Psoas muscle (tissue), 8 donors: ENCODE measurements at places on chromosomes 1 and 21. TPM values are rescaled to one million over a fixed set of nuclear protein-coding genes. Genes with fewer than 3 reads are reported as not detected.

DFFB gene
- polyA plus RNA-seq, result 1.9 TPM

PFKFB2 gene
- 15.4 TPM for polyA plus RNA-seq

DNA sequence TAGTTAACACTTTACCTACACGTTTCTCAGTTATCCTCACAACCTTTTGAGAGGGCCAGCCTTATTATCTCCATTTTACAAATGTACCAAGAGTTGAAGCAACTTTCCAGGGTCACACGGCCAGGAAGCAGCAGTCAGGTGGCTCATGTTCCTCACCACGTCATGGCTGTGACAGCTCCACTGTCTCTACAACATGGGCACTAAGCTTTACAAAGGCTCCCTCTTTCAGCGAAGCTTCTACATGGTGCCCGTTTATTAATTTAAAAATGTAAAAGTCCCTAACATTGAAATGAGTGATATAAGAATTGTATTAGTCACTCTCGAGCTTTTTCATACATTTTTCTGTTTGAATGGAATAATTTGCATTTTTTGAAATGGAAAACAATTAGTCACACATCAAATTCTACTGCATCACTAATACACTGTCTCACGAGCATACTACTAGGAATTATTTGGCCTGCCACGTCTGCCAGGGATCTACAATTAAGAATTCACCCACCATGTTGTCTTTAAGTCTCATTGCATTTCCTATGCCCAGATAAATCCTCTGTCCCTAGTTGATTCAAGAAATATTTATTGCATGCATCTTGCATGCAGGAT lies 28.4 kb upstream of the LIN9 start:
- no peak overlapping the region for H3K27ac ChIP-seq
- H3K27me3 ChIP-seq, result no peaks in the 10 kb centered on the region
- H3K36me3 ChIP-seq, result no peaks in the 10 kb centered on the region
- H3K4me1 ChIP-seq, result no peaks in the 10 kb centered on the region
- DNase-seq, result no peak

- H3K4me3 ChIP-seq, result no peak overlapping the region
- H3K27me3 ChIP-seq, result no peaks in the 10 kb centered on the region
- H3K4me1 ChIP-seq, result peaks cover 51% of the 10 kb centered on the region
- H3K27ac ChIP-seq, result peak overlapping the region; percentile 76
Observed at GRCh38 chr1:162903246-162903645, 42.3 kb upstream of the CCDC190 start.

DNA sequence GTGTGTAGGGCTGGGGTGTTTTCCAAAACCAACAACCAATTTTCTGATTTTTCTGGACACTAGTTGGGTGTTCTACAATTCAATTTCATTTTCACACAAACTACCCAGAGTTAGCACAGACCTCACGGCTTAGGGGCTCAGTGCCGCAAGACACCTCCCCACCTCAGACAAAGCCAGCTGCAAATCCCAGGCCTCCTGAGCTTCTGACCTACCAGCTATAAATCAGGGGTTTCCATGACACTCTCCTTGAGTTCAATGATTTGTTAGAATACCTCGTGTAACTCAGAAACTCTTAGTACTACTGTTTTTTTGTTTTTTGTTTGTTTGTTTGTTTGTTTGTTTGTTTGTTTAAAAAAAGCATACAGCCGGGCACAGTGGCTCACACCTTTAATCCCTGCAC lies 28.7 kb upstream of the FAM89A start:
- no peaks in the 10 kb centered on the region for H3K36me3 ChIP-seq
- no peak overlapping the region for H3K4me3 ChIP-seq
- DNase-seq, result no peak

- no peaks in the 10 kb centered on the region for H3K27me3 ChIP-seq
- no peak for DNase-seq
- no peak overlapping the region for H3K27ac ChIP-seq
- no peaks in the 10 kb centered on the region for H3K4me1 ChIP-seq
- no peak overlapping the region for H3K4me3 ChIP-seq
- H3K36me3 ChIP-seq, result no peaks in the 10 kb centered on the region
Observed at GRCh38 chr1:111542187-111542586, 38.8 kb upstream of the ADORA3 start.

SERTAD4 gene
- polyA plus RNA-seq, result 0.12 TPM

DNA sequence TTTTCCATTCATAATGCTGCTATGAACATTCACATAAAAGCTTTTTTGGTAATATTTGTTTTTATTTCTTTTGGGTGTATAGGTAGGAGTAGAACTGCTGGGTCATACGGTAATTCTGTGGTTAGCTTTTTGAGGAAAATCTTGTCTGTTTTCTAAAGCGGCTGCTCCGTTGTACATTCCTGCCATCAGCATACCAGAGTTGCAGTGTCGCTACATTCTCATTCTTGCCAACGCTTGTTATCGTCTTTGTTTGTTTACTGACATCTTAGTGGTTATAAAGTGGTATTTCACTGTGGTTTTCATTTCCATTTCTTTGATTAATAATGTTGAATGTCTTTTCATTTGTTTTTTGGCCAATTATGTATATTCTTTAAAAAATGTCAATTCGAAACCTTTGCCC lies 469.8 kb upstream of the ZP4 start:
- no peaks in the 10 kb centered on the region for H3K36me3 ChIP-seq
- no peaks in the 10 kb centered on the region for H3K4me1 ChIP-seq
- H3K27me3 ChIP-seq, result no peaks in the 10 kb centered on the region
- no peak for DNase-seq
- H3K27ac ChIP-seq, result no peak overlapping the region

GRCh38 chr1:77218477-77219165 lies 609 bp downstream of the PIGK start:
- H3K4me1 ChIP-seq, result peaks cover 18% of the 10 kb centered on the region
- H3K27ac ChIP-seq, result peak overlapping the region; percentile 89
- H3K27me3 ChIP-seq, result no peaks in the 10 kb centered on the region
- no peak for DNase-seq
- peak overlapping the region; percentile 88 for H3K4me3 ChIP-seq
- H3K36me3 ChIP-seq, result peaks cover 11% of the 10 kb centered on the region

NBPF1 gene
- polyA plus RNA-seq, result 2.4 TPM

LIPI gene
- polyA plus RNA-seq, result not detected

DNA sequence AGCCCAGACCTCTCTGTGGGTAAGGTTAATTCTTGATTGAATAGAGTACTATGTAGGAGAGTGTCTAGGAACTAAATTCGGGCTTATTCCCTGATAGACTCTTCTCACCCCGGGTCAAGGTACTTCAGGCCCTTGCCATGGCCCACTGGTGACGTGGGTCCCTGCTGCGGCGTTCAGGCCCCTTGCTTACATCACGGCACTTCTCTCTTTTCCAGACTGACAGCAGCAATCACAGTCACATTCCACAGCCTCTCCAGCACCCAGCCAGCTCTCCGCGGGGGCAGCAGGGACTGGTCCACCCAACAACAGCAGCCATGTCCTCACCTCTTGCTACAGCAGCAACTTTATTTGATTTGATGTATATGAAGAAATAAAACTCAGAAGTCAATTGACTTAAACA lies 401.2 kb upstream of the VAMP3 start:
- no peaks in the 10 kb centered on the region for H3K36me3 ChIP-seq
- H3K27me3 ChIP-seq, result peaks cover 2% of the 10 kb centered on the region
- H3K4me3 ChIP-seq, result no peak overlapping the region
- no peak for DNase-seq
- peaks cover 6% of the 10 kb centered on the region for H3K4me1 ChIP-seq

- DNase-seq, result no peak
- no peaks in the 10 kb centered on the region for H3K4me1 ChIP-seq
- no peak overlapping the region for H3K4me3 ChIP-seq
- H3K27me3 ChIP-seq, result no peaks in the 10 kb centered on the region
- no peak overlapping the region for H3K27ac ChIP-seq
Observed at GRCh38 chr1:245604979-245605378, 450.2 kb downstream of the KIF26B start.

PRPF38B gene
- polyA plus RNA-seq, result 14.2 TPM

- H3K27ac ChIP-seq, result no peak overlapping the region
- no peak for DNase-seq
- H3K27me3 ChIP-seq, result no peaks in the 10 kb centered on the region
- H3K4me3 ChIP-seq, result no peak overlapping the region
Observed at GRCh38 chr21:14739590-14739989, 193.5 kb upstream of the SAMSN1 start.

MMP23B gene
- polyA plus RNA-seq, result 0.25 TPM

DNA sequence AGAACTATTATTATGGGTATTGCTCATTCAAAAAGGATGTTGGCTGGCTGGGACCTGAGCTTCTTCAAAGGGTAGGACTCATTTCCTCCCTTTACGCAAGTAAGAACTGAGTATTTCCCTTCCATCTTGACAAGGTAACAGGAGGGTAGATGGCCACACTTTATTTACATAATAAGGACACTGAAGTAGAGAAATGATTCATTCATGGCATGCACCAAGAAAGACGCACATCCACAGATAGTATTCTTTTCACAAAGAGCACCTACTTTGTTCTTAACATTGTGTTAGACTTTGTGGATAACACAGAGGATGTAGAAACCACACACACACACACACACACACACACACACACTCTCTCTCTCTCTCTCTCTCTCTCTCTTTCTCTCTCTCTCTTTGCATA lies 82.9 kb downstream of the FAM78B start:
- H3K27me3 ChIP-seq, result no peaks in the 10 kb centered on the region
- no peaks in the 10 kb centered on the region for H3K4me1 ChIP-seq
- H3K4me3 ChIP-seq, result no peak overlapping the region
- no peaks in the 10 kb centered on the region for H3K36me3 ChIP-seq
- H3K27ac ChIP-seq, result no peak overlapping the region
- no peak for DNase-seq

GRCh38 chr1:38025664-38026063 lies 13.1 kb downstream of the UTP11 start:
- H3K4me3 ChIP-seq, result no peak overlapping the region
- no peaks in the 10 kb centered on the region for H3K27me3 ChIP-seq
- peak overlapping the region; percentile 70 for H3K27ac ChIP-seq
- peaks cover 93% of the 10 kb centered on the region for H3K4me1 ChIP-seq
- DNase-seq, result no peak

- H3K27me3 ChIP-seq, result no peaks in the 10 kb centered on the region
Observed at GRCh38 chr1:36106269-36106668, 17.6 kb downstream of the ADPRS start.

DNA sequence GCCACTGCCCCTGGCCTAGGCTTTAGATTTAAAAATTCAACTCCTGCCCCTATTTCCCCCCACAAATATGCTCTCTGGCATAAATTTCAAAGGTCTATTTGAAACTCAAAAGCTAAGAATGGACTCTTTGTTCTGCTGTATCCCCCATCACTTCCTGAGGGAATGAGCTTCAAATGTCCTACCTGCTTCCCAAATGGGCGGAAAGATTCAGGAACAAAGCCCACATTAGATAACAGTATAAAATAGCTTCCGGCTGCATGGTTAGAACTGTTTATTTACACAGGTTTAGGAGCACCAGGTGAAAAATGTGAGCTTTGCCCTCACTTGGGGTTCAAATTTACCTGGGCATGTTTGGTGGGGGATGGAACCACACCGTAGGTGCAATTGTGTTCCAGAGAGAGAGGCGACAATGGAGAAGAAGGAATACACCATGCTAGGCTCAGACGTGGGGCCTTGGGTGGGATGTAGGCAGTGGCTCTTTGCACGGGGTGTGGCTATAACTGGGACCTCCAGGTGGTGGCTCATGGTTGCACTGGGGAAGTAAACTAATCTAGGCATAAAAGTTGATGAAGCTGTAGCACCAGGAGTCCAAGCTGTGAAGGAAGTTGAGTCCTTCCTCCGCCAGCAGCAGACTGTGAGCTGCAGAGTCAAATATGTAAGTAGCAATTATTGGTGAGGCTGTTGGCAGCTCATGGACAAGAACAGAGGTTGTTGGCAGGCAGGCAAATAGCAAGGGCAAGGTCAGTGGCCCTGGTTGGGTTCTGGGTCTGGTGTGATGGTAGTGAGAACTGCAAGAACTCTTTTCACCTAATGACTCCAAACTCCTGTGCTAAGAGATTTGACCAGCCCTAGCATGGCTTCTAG lies 41.5 kb upstream of the SRSF10 start:
- H3K4me3 ChIP-seq, result no peak overlapping the region
- peak overlapping the region; percentile 76 for H3K27ac ChIP-seq
- no peak for DNase-seq
- peaks cover 44% of the 10 kb centered on the region for H3K4me1 ChIP-seq

RHBG gene
- polyA plus RNA-seq, result not detected

- no peak overlapping the region for H3K4me3 ChIP-seq
- no peaks in the 10 kb centered on the region for H3K27me3 ChIP-seq
- H3K27ac ChIP-seq, result no peak overlapping the region
- H3K4me1 ChIP-seq, result no peaks in the 10 kb centered on the region
Observed at GRCh38 chr1:185338719-185339622, 21.9 kb upstream of the IVNS1ABP start.

DNA sequence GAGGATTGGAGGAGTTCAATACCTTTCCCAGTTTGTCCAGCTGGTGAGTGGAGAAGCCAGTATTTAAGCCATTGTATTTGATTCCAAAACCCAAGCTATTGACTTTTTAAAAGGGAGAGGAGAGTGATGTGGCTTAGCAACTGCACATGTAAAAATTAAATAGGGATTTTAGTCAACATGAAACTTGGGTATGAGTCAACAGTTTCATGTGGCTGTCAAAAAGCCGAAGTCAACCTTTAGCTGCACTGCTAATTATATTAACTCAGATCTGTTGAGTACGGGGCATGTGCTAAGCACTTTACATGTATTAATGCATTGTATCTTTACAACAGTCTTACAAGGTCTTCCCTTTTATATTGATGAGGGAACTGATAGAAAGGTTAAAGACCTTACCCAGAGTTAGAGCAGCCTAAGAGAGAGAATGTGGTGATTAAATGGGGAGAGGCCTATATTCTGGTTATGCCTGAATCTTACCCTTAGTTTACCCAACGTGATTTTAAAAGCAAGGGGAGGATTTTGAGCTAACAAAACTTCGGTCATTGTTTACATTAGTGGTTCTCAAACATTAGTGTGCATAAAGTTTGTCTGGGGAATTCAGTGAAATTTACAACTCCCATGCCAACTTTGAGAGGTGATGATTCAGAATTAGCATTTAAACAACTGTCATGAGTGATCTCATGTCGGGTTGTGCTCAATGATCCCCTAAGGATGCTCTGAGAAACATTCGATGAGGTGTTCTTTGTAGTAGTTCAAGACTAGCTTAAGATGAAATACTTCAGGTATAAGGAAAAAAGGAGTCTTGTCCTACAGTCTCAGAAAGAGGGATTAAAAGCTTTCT lies 6.9 kb upstream of the SLC35F3 start:
- H3K27me3 ChIP-seq, result peaks cover 2% of the 10 kb centered on the region
- no peak for DNase-seq
- H3K4me1 ChIP-seq, result no peaks in the 10 kb centered on the region
- no peak overlapping the region for H3K27ac ChIP-seq

GRCh38 chr21:45150638-45151131 lies 76.3 kb downstream of the ADARB1 start:
- H3K4me3 ChIP-seq, result no peak overlapping the region
- H3K27ac ChIP-seq, result no peak overlapping the region
- peaks cover 5% of the 10 kb centered on the region for H3K4me1 ChIP-seq
- DNase-seq, result no peak

GFI1 gene
- polyA plus RNA-seq, result not detected

- H3K4me1 ChIP-seq, result no peaks in the 10 kb centered on the region
- no peak for DNase-seq
- H3K36me3 ChIP-seq, result no peaks in the 10 kb centered on the region
- H3K27ac ChIP-seq, result no peak overlapping the region
- no peak overlapping the region for H3K4me3 ChIP-seq
Observed at GRCh38 chr21:19908390-19908789, 1089.8 kb upstream of the NCAM2 start.
